NCI-H510A (cell line): ENCODE measurements at places on chromosomes 5 and 9.

- no peak for DNase-seq
These were observed 13.9 kb downstream of the GOLPH3 start for GRCh38 chr5:32160228-32160627.

GRCh38 chr9:22148876-22149637, 140.0 kb upstream of the CDKN2B start:
- DNase-seq = no peak

DNA sequence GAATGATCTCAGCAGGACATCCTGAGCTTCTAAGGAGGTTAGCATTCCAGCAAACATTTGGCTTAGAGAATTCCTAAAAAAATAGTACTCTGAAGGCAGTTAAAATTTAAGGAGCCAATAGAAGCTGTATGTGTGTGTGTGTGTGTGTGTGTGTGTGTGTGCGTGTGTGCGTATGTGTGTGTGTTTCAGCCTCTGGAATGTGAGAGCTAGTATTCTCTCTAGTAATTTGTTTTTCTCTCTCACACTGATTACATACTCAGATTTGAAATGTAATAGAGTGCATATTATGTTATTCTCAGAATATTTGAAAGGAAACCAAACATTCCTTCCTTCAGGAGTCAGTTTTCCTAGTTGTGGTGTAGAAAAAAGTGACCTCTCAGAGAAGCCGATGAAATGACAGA, 279.6 kb downstream of the TMEM38B start:
- no peak for DNase-seq

GRCh38 chr5:32831624-32832023, 120.5 kb downstream of the NPR3 start:
- no peak for DNase-seq

GRCh38 chr9:27447031-27447683, 76.9 kb upstream of the IFNK start:
- no peak for DNase-seq

DNA sequence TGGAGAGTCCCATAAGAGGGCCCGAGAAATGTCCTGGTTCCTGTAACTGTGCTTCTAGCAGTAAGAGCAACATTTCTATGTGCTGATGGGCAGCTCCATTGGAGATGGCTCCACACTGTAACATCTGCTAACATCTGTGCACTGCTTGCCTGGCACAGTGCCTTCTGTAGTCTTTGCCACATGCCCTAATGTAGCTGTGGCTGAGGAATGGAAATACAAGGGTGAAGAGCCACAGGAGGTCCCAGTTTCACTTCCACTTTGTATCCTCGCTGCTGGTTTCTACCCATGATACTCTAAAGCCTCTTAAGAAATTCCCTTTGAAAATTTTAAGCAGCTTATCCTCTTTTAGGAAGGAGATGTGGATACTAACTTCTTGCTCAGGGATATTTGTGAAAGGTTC, 97.4 kb downstream of the HOMER1 start:
- DNase-seq = no peak

- no peak for DNase-seq
These were observed 49.4 kb downstream of the MEF2C start for GRCh38 chr5:88833371-88834130.

DNA sequence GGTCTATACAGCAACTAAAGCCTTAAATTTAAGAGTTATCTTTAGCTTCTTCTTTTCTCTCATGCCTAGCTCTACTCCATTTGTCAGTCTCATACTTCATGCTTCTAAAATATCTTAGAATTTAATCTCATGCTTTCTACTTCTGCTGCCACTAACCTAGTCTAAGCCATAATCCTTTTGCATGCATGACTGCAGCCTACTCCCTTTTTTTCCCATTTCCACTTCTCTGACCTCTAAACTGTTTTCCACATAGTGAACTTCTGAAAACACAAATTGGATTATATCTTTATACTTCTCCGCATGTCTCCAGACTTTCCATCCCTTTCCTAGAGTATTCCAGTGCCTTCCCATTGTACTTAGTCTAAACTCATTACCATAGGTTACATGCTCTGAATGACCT, 193.0 kb downstream of the XRCC4 start:
- DNase-seq = no peak

- DNase-seq = no peak
These were observed 11.0 kb downstream of the RNF145 start for GRCh38 chr5:159198063-159199036.
